ENCODE measurements at places on chromosomes 13 and 19. TPM values are rescaled to one million over a fixed set of nuclear protein-coding genes. Genes with fewer than 3 reads are reported as not detected.

FUT1 gene
- total RNA-seq = 0.05 TPM

ZNF575 gene
- 3.4 TPM for total RNA-seq

NALCN gene
- 4.4 TPM for total RNA-seq

KASH5 gene
- total RNA-seq = not detected

SHISA7 gene
- total RNA-seq = not detected

ASF1B gene
- total RNA-seq = 33.8 TPM

MRI1 gene
- total RNA-seq = 16.3 TPM

SWSAP1 gene
- 1.1 TPM for total RNA-seq

CACNG8 gene
- total RNA-seq = 1.1 TPM

SHC2 gene
- 1.1 TPM for total RNA-seq

Measured in A549 treated with ZK216348 at 1 μM for 4 hours (cell line).